ENCODE measurements at places on chromosomes 1 and 21.

DNA sequence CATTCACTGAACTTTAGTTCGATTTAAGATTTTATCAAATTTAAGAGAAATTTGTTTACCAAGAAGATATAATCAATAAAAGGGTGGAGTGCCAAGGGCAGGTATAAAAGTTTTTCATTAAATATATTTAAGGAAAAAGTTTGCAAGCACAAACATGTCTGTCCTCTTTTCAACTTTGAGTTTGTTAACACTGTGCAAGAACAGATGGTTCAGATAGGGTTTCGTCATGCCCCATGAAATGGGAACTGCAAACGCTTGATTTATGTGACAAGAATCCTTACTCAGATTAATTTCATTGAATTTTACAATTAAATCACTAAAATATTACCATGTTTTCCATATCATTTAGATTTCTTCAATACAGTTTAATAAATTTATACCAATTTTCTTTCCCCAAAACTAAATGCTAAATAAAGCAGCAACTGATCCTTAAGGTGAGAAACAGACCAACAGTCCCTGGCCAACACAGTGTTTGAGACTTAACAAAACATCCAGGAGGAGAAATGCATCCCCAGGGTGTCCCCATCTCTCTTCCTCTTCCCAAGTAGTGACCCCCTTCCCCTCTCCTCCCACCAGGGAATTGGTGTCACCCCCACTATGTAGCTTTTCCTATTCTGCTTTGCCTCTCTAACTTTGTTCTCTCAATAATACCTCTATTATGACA, 292.9 kb downstream of the LTN1 start:
- no peak for DNase-seq

DNA sequence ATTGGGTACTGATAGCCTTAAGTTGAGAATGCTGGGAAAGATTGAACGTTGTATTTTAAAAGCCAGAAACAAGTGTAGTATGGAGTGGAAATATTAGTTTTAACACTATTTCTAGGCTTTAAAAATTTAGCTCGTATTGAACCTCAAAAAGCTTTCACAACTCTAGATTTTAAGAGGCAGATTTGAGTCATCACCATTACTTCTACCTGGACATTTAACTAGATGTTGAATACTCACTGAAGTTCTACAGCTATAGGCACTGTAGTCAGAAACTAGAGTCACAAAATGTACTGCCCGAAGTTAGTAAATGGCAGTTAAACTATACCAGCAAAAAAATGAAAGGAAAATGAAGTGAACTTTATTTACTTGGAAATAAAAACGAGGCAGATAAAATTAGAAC, 96.5 kb downstream of the NEK7 start:
- no peak for DNase-seq

DNA sequence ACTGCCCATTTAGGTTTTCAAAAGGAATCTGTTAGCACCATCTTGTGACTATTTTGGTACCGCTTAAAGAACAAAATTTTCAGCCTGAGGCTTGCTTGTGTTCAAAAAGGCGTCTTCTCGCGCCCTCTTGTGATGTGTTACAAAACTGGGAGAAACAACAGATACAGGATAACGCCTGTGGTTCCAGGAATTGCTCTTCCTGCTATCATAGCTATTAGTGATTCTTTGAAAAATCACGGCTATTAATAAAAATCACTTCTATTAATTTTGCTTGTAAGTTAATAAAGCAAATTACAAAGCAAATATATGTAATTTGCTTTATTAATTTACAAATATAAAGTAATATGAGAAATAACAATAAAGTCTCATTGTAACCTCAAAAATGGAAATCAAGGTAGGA, 82.2 kb upstream of the ABCD3 start:
- DNase-seq = peak; percentile 90

- no peak for DNase-seq
These were observed 18.2 kb upstream of the RUNX3 start for GRCh38 chr1:24948079-24948827.

- no peak for DNase-seq
These were observed 60.0 kb upstream of the C1orf105 start for GRCh38 chr1:172360511-172360910.

GRCh38 chr1:90708826-90709225, 8.3 kb downstream of the BARHL2 start:
- DNase-seq = no peak

DNA sequence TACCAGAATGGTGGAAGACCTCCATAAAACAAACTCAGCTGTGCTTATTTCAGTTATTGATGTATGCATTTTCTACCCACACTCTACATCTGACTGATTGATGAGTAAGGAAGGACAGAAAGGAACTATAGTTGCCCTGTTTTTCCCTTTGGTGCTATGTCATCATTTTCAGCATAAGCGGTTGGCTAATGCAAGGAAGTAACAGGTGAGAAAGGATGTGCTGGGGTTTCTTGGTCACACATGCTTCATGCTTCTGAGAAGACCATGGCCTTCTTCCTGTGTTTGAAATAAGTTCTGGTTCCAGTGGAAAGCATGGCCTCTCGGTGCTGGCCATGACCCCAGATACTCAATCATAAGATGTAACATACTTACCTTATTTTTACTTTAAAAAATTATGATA, 541.2 kb downstream of the PTPRU start:
- no peak for DNase-seq

- DNase-seq = no peak
These were observed 146.1 kb downstream of the SPATA46 start for GRCh38 chr1:162230517-162230916.

DNA sequence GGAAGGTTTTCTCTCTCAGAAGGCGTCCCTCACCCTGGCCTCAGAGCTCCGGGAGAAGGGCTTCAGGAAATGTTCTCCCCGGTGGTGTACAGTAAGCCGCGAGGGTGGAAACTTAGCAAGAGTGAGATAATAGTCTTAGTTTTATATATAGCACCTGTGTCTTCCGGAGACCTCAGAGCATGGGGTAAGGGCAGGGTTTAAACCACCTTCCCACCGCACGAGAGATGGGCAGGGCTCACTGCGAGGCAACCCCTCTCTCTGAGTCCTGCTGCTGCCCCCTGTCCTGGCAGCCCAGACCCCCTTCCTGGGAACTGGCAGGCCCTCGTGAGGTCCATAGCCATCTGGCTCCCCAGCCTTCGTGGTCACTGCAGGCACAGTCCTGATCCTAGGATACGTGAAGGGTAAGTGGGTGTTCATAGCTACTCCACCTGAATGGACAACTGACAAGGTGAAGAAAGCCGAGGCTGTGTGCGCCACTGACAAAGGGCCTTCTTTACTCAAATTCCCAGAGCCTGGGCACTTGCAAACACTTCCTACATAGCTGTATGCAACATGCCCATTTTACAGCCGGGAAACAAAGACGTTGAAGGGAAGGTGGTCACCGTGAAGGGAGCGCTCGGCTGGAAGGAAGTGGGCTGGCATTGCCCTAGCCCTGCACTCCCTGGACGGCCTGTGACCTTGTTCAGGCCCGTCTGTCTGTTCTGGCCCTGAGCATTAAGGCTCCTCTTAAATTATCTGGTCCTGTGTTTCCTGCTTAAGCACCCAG, 26.9 kb downstream of the ITPKB start:
- no peak for DNase-seq
